ENCODE measurements at places on chromosomes 3 and 15.

- peak; percentile 26 for DNase-seq
These were observed 25.8 kb downstream of the OXNAD1 start for GRCh38 chr3:16290827-16291196.

DNA sequence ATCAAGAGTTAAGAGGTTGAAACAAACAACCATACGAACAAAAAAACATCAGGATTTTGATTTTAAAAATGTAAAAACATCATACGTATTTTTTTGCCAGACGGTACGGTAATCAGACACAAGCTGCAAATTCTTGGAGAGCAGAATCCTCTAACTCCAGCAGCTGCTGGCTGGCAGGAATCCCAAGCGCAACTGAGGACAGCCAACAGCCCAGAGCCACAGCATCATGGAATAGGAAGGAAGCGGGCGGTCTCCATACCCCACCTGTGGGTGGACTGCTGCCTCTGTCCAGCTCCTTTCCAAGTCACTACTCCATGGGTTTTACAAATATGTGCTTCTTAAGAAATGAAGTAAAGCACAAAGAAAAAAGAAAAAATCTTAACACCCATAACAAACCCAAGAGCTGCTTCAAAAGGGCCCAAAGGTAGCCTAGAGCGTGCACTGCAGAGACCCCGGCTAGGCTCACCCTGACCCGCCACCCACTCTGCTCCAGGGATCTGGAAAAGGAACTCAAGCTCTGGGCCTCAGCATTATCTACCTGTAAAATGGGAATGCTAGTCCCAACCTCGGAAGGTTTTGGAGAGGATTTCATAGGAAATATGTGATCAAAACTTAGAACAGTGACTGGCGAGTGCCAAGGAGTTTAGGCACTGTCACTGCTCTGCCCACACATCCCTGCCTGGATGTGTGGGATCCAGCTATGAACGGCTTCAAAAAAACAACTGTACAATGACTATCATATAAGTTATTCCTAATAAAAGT lies 33.4 kb downstream of the ZXDC start:
- no peak for DNase-seq

- DNase-seq, result no peak
These were observed 93.0 kb upstream of the C3orf80 start for GRCh38 chr3:160132226-160132625.

GRCh38 chr3:184712248-184713039 lies 580 bp upstream of the MAGEF1 start:
- DNase-seq, result no peak

DNA sequence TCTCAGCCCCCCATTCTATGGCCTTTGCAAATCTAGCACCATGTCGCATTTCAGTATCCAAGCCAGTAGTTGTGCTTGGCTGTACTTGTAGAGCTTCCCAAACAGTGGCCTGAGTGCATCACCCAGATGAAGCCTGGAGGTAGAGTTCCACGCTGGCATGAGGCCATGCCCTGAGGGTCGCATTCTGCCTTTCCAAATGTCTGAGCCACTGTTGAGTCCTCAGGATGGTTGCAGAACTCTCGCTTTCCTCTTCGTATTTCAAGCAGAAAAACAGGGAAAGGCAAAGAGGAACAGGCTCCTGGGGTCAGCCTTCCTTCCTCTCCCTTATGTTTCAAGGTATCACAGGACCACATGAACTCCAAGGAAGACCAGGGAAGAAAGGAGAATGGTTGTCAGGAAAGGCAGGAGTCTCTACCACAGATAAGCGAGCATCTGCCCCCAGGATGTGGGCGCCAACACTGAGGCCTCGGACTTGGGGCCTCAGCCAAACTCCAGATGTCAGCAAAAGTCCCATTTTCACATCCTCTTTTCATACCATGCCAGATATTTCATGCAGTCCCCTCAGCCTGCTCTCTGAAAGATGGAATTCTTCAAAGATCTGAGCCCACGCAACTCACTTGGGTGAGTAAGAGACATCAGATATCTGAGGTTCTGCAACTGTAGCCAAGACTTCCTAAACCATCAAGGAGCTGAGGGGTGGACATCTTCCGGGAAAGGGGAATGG lies 19.4 kb upstream of the PRR20G start:
- no peak for DNase-seq

GRCh38 chr3:152266221-152266995 lies 2.3 kb upstream of the MBNL1 start:
- peak; percentile 94 for DNase-seq

GRCh38 chr3:89806166-89806565 lies 698.7 kb downstream of the EPHA3 start:
- no peak for DNase-seq
